ENCODE measurements at places on chromosomes 4 and X.

DNA sequence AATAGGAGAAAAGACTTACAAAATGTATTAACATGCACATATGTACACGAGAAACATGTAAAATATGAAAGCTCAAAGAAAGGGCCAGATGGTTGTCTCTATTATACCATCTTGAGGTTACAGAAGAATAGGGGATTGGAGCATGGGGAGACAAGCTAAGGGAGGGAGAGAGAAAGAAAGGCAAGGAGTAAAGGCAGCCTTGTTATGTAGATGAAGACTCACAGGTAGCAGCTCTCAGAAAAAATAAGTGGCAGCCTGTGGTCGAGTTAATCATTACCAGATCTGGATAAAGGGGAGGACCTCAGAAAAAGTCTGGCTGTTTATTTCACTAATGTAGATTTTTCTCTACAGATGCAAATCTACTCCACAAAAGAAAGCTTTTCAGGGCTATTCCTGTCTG lies 26.6 kb upstream of the PPP1R2C start:
- DNase-seq, result no peak

DNA sequence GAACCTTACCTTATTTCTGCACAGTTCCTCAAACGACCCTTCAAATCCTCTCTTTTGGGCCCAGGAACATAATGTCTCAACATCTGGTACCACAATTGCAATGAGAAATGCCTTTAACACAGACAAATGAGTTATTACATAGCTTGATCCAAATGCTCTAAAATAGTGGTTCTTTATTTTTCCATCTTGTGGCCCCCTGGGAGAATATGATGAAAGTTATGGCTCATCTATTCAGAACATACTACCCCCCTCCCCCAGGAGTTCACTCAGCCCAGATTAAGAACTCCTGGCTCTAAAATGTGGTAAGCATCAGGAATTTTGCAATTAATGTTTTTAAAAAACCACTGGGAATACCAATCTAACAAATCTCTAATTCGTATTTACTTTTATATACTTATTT lies 23.9 kb upstream of the CENPU start:
- DNase-seq, result no peak

DNA sequence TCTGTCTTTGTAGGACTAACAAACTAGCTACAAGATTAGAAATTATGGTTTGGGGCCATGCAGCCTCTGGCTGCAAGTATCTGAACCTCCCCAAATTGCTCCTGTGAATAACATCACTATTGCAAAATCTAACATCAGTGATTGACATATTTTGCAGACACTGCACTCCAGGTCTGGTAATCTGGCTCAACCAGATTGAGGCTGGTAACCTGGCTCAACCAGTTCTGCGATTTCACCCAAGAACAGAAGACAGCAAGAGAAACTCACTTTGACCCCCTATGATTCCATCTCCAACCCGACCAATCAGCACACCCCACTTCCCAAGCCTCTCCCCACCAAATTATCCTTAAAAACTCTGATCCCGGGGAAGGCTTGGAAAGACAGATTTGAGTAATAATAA lies 20.9 kb downstream of the SPIN3 start:
- DNase-seq, result no peak

DNA sequence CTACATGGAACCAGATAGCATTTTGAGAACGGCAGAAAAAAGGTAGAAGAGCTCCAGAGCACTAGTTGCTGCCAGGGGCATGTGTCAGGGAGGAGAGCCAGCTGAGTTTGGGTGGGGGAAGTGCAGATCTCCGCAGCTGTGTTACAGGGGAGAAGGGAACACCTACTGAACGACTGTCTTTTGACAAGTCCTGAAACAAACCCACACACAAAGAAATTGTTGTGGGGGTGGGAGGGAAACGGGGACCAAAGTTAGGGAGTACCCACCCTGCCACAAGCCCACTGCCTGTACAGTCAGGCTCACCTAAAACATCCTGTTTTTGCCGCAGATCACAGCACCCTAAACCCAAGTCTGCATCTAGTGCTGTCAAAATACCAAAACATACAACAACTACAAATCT lies 55.5 kb downstream of the LEF1 start:
- DNase-seq, result no peak

GRCh38 chrX:1725472-1725871 lies 110.6 kb downstream of the ASMT start:
- DNase-seq, result no peak

- DNase-seq, result no peak
Observed at GRCh38 chr4:39521253-39521919, 5.9 kb downstream of the UGDH start.

GRCh38 chr4:42488554-42488953 lies 91.3 kb downstream of the SHISA3 start:
- DNase-seq, result no peak

- no peak for DNase-seq
Observed at GRCh38 chrX:45198706-45199105, 2.0 kb downstream of the DIPK2B start.

DNA sequence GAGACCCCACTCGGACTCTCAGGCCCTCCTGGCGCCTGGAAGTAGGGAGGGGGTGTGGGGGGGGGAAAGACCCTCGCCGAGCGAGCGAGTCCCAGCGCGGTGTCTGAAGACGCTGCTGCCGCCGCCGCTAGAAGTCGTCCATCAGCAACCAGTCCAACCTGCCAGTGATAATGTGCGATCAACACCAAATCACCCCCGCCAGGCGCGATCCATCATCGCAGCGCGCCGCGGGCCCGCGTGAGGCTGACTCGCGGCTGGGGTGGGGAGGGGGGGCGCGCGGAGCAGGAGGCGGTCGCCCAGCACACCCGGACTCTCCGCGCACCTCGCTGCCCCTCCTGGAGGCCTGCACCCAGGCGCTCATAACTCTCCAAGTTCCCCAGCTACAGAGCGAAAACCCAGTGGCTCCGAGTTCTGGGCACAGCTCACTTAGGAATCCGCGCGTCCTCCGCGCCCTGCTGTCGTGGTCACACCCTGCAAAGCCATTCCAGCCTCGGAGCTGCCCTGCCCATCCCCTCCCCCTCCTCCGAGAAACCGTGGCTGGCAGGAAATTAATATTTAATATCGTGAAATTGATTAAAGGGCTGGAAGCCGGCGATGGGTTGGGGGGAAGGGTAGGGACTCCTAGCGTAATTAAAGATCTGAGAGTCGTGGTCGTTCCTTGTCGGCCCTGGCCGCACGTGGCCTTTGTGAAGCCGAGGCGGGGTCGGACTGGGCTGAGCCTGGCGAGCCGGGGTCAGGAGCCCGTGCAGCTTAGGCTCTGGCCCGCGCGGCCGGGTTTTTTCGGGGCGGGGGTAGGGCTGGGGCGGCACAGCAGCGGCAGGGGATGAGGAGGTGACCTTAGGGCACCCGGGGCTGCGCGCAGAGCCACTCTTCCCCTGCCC lies 58.1 kb upstream of the BCOR start:
- no peak for DNase-seq

- no peak for DNase-seq
Observed at GRCh38 chr4:168269896-168270295, 48.7 kb downstream of the DDX60 start.

- peak; percentile 75 for DNase-seq
Observed at GRCh38 chr4:38819569-38819968, 15.0 kb upstream of the TLR1 start.

- DNase-seq, result no peak
Observed at GRCh38 chr4:123825596-123826291, 429.1 kb downstream of the SPRY1 start.

- DNase-seq, result no peak
Observed at GRCh38 chrX:155127940-155128339, 56.6 kb downstream of the BRCC3 start.

Measured in NCI-H226 (cell line).